Breast epithelium (tissue), 4 donors: ENCODE measurements at places on chromosomes 12 and 14.

DNA sequence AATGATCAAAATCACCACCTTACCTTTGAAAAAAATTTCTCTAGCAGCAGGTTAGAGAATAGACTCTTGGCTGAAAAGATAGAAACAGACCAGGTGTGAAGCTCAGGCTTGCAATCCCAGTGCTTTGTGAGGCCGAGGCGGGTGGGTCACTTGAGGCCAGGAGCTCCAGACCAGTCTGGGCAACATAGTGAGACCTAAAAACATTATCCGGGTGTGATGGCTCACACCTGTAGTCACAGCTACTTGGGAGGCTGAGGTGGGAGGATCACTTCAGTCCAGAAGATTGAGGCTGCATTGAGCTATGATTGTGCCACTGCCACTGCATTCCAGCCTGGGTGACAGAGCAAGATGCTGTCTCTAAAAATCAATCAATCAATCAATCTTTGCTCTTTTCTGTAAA is 105.3 kb upstream of the TBX3 start:
- no peak for DNase-seq

- DNase-seq: no peak
These were observed 1168.4 kb downstream of the AACS start for GRCh38 chr12:126233625-126234024.

DNA sequence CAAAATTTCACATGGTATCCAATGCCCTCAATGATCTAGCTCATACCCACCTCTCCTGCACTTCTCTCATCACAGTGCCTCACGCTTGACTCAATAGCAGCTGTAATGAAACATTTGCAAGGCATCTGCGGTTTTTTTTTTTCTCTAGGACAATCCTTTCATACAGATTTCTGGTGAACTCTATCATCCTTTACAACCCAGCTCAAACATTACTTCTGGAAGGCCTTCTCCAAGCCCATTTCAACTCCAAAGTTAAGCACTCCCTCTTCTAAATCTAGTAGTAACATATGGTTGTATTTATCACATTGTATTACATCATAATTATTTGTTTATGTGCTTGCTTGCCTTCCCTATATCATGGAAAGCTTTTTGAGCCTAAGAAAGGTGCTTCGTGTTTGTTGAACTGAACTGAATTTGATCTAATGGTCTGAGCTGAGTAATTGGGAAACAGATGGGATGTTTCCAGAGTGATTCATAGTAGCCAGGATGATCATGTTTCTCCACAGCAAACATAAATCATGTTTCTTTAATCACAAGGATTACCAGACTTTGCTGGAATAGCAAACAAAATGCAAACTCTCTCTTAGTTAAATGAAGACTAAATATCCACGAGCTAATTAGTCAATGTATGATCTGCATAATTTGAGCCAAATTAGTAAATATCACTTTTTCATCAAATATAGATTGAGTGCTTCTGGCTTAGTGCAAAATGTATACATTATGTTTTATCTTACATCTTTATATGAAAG is 14.3 kb downstream of the CFL2 start:
- DNase-seq: no peak

DNA sequence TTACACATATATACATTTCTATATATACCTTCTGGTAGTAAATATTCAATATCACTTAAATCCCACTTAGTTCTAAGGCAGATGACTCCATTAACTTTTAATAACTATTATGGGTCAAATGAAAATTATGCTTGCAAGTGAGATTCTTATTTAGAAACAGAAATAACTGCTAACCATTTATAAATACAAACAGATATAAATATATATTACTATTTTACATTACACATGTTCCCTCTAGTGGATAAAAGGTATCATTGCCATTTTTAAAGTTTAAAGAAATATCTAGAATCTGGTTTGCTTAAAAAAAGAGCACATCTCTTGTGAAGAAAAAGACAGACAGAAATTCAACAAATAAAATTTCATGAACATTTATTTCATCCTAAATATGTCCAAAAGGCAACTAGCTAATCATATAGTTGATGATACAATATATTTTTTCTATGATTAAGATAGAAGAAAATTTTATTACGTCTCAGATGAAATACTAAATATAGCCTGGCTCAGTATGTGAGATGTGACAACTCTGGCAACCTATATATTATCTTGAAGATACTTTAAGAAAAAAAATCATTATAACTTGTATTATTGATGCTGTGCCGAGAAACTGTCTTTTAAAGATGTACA is 11.7 kb upstream of the RAD51AP1 start:
- DNase-seq: no peak
